ENCODE measurements at places on chromosomes 1 and 21. TPM values are rescaled to one million over a fixed set of nuclear protein-coding genes. Genes with fewer than 3 reads are reported as not detected.

The PBXIP1 gene
- 52.2 TPM for total RNA-seq

The GLIS1 gene
- total RNA-seq, result 0.43 TPM

The C1orf167 gene
- not detected for total RNA-seq

The LCE2B gene
- not detected for total RNA-seq

The NCMAP gene
- not detected for total RNA-seq

The TMEM54 gene
- 17.4 TPM for total RNA-seq

The RPTN gene
- total RNA-seq, result not detected

The FAM3B gene
- total RNA-seq, result not detected

The OR4F29 gene
- total RNA-seq, result 0.32 TPM

The FAM177B gene
- not detected for total RNA-seq

The AIRE gene
- not detected for total RNA-seq

The MX1 gene
- total RNA-seq, result 16.0 TPM

The ANGPTL1 gene
- 4.3 TPM for total RNA-seq

The TAS1R1 gene
- total RNA-seq, result under 0.01 TPM

The CHAF1B gene
- total RNA-seq, result 3.9 TPM

The IL22RA1 gene
- total RNA-seq, result not detected

The UQCRHL gene
- total RNA-seq, result 1.9 TPM

The TLR5 gene
- not detected for total RNA-seq

The MAP3K21 gene
- 1.3 TPM for total RNA-seq

The BRINP3 gene
- total RNA-seq, result not detected

The FCGR2B gene
- not detected for total RNA-seq

The MAP3K7CL gene
- total RNA-seq, result 20.7 TPM

The TAL1 gene
- total RNA-seq, result not detected

The CD1D gene
- under 0.01 TPM for total RNA-seq

The TDRD5 gene
- not detected for total RNA-seq

The MYBPH gene
- total RNA-seq, result 0.43 TPM

The ACTN2 gene
- total RNA-seq, result not detected

The LCE1B gene
- not detected for total RNA-seq
